HT1080 (cell line): ENCODE measurements at places on chromosomes 7 and 10. TPM values are rescaled to one million over a fixed set of nuclear protein-coding genes. Genes with fewer than 3 reads are reported as not detected.

DNA sequence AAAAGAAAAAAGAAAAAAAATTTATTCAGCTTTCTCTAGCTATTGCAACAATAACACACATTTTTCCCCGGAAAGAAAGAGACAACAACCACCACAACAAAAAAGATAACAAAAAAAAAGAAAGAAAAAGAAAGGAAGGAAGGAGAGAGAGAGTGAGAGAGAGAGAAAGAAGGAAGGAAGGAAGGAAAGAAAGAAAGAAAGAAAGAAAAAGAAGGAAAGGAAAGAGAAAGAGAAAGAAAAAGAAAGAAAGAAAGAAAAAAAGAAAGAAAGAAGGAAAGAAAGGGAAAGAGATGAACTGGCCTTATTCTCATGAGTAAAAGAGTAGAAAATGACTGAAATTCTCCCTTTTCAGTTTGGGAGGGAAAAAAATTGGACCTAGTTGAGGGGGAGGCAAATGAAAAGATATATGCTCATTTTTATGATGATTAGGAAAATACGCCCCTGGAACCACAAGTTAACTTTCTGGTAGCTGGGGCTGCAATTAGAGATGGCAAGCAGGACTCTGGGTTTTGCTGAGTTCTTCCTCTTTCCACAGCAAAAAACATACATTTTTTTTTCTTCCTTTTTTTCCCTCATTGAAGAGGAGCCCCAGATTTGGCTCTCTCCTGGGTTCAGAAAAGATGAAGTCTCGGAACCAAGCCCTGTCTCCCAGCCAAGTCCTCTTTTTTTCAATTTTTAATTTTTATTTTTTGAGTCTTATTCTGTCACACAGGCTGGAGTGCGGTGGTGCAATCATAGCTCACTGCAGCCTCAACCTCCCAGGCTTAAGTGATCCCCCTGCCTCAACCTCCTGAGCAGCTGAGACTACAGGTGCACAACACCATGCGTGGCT lies 12.6 kb upstream of the PRDX3 start:
- no peak for DNase-seq

DNA sequence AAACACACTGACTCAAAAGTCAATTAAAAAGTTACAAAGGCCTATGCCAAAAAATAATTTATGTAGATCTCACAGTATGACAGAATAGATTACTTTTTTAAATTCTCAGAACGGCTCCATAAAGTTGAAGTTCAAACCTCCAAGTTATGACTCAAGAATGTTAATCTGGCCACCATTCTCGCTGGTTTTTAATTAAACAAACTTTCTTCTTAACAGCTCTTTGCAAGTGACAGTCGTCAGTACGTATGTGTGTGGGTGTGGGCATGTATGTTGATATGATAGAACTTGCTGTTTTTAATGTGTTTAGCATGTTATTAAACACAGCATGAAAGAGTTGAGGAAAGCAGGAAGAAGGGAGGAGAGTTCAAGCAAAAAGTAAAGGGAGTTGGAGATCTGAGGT lies 18.5 kb downstream of the PRKCQ start:
- DNase-seq = no peak

GRCh38 chr7:3439333-3440030 lies 138.4 kb downstream of the SDK1 start:
- peak; percentile 94 for DNase-seq

PTPRN2 gene
- total RNA-seq = 0.31 TPM in 1 of 2 replicates, not detected in the other

ITPRID1 gene
- not detected in 2 replicates for total RNA-seq

CRCP gene
- total RNA-seq = 24.7 and 30.6 TPM in 2 replicates

- peak; percentile 88 for DNase-seq
Measured at GRCh38 chr7:24572393-24572996, 757 bp upstream of the PALS2 start.

DNA sequence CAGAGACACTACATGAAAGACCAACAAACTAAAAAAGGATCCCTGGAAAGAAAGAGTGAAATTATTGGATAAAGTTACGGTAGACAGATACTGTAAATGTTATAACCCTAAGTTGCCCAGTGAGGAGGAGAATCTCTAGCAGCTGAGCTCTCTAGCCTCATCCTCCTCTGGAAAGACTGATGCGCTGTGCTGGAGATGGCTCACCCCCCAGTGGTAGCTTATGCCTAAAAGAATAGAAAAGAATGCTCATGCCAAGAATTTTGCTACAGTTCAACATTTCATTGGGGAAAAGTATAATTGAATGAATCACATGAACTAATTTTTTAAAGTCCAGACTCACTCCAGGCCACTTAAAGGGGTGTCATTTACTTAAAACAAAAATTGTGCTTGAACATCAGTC lies 50.8 kb upstream of the RNF32 start:
- DNase-seq = no peak

- DNase-seq = no peak
Measured at GRCh38 chr10:10292501-10292900, 725.2 kb upstream of the CELF2 start.

GRCh38 chr10:97763411-97763810 lies 8.4 kb downstream of the SFRP5 start:
- DNase-seq = no peak

- no peak for DNase-seq
Measured at GRCh38 chr7:46852795-46853194, 729.1 kb downstream of the TNS3 start.

- DNase-seq = peak; percentile 61
Measured at GRCh38 chr10:55631071-55631654, 729.9 kb downstream of the ZWINT start.

- peak; percentile 12 for DNase-seq
Measured at GRCh38 chr7:132672200-132672990, 96.1 kb upstream of the PLXNA4 start.

DNA sequence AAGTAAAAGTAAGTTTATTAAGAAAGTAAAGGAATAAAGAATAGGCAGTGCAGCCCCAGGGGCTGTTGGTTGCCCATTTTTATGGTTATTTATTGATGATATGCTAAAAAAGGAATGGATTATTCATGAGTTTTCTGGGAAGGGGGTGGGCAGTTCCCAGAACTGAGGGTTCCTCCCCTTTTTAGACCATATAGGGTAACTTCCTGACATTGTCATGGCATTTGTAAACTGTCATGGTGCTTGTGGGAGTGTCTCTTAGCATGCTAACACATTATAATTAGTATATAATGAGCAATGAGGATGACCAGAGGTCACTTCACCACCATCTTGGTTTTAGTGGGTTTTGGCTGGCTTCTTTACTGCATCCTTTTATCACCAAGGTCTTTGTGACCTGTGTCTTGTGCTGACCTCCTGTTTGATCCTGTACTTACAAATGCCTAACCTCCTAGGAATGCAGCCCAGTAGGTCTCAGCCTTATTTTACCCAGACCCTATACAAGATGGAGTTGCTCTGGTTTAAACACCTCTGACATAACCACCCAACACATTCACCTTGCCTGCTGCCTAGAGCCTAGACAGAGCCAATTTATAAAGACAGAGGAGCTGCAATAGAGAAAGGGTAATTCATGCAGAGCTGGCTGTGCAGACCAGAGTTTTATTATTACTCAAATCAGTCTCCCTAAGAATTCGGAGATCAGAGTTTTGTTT lies 10.9 kb upstream of the ERCC6 start:
- DNase-seq = no peak

DNA sequence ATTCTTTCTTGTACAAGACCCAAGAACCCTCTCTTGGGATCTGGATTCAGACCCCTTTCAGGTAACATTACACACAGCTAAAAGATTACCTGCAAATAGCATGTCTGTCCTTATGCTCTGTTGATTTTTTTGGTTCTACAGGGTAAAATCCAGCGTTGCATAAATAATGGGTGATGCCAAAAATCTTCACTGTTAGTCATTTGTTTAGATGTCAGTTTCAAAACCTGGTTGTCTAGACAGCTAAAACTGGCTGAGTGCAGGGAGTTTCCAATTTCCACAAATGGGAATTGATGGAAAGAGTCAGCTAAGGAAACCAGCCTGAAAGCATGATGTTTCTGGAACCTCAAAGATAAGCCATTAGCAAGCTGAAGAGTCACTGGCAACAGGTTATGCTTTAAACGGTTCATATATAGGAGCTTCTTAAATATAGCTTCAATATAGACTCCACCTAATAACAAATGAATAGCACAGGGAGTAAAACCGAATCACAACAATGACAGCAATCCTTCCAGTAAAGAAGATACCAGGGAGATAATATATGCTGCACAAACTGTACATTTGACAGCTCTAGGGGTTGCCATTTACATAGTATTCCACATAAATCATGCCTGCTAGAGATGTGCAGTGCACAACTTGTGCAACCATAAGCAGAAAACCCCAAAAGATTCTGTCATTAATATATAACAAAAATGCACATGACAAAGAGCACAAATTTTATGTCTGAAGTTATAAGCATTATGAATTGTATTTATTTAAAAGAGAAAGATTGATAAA lies 20.4 kb downstream of the CCDC71L start:
- no peak for DNase-seq

DNA sequence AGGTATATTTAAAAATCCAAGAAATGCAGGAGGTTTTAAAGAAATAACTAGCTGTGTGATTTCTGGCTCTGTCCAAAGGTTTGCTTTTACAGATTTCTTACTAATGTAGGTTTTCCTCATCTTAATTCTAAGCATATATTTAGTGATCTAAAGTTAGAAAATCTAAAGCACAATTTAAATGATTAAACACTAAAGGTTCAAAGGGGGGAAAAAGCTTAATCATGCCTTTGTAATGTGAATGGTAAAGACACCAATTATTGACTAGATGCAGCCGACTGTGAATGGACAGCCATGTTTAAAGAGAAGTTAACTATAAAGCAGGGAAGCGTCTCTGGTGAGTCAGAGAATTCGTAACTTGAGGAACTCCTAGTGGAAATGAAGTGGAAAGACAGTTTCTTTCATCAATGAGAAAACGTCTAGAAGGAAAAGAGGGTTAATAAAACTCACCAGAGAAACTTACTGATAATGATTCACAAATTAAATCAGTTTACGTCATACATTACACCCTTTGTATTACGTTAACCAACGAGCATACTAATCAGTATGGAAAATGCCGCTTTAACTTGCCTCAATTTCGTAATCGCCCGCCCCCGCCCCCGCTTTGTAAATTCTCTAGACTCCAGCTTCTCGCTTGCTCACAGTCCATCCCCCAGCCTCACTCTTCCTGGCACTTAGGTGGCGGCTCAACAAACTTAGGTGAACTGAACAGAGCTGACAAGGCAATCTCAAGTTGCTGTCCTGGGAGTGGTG lies 1.1 kb upstream of the HBP1 start:
- peak; percentile 71 for DNase-seq

GRCh38 chr10:118940386-118940785 lies 89.1 kb upstream of the NANOS1 start:
- no peak for DNase-seq

GRID2IP gene
- not detected in 2 replicates for total RNA-seq

HECW1 gene
- 2.4 and 2.5 TPM in 2 replicates for total RNA-seq

MARCHF5 gene
- total RNA-seq = 9.8 and 12.1 TPM in 2 replicates

- no peak for DNase-seq
Measured at GRCh38 chr10:69223028-69223342, 2.9 kb downstream of the HKDC1 start.

SLC16A9 gene
- 0.73 and 1.2 TPM in 2 replicates for total RNA-seq

DNA sequence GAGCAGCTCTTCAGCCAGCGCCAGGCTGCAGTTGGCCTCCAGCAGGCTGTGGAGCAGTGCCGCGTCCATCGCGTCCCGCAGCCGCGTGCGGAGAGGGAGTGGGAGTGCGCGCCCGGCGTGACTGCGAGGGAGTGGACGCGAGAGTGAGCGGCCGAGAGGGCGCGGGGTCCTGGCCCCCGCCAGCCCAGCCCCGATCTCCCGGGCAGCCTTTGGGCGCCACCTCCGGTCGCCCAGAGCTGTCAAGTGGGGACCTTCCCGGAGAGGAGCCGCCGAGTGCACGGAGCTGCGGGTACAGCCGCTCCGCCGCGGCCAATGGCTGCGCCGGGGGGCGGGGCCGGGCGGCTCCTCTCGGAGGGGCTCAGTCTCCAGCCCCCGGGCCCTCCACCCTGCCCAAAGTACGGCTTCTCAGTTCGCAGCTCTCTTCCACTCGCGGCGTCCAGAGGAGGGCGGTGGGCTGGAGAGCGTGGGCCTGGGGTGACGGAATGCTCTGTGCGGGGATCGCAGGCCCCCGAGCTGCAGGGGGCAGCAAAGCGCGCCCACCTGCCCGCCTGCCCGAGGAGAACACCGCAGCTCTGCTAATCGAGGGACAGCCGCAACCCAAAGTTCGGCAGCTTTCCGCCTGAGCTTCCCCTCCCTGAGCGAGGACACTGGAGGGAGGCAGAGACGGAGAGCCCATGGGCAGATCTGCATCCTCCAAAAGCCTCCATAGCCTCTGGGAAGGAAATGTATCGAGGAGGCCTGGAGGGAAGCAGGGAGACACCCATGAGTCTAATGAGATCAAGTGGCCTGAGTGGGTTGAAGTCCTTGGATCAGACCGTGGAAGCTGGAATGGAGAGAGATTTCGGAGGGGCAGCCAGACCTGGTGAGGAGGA lies at the start of gene CRHR2:
CRHR2 (minus strand) TSS at position 245 of the 872 bp plus-strand sequence; CDS start at position 69, 176 bp downstream.
- DNase-seq = no peak

C10orf53 gene
- not detected in 2 replicates for total RNA-seq
